ENCODE measurements at places on chromosomes 3 and 15.

DNA sequence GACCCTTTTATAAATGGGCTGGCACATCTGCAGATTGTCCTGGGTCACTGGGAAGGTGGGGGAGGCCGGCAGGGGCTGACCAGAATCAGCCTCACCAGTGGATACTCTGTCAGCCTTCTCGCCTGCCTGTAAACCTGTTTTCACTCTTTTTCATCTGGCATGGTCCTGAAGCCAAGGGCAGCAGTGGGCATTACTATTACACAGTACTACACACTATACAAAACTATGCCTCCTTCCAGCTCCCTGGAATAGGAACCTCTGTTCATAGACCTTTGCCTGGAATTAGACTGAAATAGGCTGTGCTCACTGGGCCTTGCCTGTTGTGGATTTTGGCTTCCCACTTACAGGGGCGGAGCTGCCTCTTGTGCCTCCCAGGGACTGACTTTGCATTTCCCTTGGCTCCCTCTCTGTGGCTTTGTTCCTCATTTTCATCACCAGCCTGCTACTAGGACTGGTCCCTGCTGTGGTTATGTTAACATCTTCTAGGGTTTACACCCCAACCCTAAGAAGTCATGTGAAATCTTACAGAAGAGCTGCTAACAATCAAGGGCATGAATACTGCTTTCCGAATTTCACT, 120.7 kb downstream of the FNDC3B start:
- no peak for DNase-seq

GRCh38 chr15:41891226-41891625, 2.6 kb downstream of the SPTBN5 start:
- DNase-seq, result no peak

DNA sequence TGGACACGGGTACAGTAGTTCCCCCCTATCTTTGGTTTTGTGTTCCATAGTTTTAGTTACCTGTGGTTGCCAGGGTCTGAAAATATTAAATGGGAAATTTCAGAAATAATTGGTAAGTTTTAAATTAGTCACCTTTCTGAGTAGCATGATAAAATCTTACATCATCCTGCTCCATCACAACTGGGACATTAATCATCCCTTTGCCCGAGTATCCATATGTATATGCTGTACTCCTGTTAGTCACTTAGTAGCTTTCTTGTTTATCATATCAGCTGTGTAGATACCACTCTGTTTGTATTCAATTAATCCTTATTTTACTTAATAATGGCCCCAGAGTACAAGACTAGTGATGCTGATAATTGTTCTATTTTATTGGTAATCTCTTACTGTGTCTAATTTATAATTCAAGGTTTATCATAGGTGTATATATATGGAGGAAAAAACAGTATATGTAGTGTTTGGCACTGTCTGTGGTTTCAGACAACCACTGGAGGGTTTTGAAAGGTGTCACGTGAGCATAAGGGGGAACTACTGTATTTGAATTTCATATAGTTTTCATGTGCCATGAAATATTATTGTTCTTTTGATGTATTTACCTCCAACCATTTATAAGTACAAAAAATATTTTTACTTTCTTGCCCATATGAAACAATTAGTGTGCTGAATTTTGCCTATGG, 41.4 kb downstream of the CTDSPL2 start:
- DNase-seq, result no peak

- DNase-seq, result no peak
These were observed 19.8 kb downstream of the TRPM1 start for GRCh38 chr15:31081588-31082250.

- DNase-seq, result no peak
These were observed 429.0 kb upstream of the ATP11B start for GRCh38 chr3:182364323-182364722.

- no peak for DNase-seq
These were observed 66.6 kb downstream of the LEO1 start for GRCh38 chr15:51904931-51905330.

DNA sequence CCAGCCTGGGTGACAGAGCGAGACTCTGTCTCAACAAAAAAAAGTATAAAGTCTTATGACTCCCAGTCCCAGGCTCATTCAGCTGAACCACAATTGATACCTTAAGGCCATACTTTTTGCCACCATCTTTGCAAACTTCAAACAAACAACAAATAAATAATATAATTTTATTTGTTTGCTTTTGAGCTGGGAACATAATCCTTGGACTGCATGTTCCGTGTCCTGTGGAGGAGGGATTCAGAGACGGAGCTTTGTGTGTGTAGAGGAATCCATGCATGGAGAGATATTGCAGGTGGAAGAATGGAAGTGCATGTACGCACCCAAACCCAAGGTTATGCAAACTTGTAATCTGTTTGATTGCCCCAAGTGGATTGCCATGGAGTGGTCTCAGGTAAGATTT, 238.6 kb downstream of the ADAMTSL3 start:
- DNase-seq, result no peak

DNA sequence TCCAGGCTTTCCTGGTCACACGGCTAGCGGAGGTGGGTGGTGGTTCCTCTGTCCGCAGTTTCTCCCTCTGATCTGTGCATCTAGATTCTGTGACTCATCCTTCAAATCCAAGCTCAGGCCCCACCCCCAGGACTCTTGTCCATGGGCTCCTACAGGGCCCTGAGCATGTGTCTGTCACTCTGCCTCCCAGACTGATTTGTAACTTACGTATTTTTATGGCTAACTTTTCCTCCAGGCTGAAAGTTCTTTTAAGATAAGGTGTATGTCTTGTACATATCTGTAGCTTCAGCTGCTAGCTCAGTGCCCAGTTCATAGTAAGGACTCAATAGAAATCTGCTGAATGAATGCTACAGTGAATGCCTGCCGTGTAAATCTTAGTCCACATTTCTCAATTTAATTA, 8.0 kb downstream of the ESYT3 start:
- no peak for DNase-seq

DNA sequence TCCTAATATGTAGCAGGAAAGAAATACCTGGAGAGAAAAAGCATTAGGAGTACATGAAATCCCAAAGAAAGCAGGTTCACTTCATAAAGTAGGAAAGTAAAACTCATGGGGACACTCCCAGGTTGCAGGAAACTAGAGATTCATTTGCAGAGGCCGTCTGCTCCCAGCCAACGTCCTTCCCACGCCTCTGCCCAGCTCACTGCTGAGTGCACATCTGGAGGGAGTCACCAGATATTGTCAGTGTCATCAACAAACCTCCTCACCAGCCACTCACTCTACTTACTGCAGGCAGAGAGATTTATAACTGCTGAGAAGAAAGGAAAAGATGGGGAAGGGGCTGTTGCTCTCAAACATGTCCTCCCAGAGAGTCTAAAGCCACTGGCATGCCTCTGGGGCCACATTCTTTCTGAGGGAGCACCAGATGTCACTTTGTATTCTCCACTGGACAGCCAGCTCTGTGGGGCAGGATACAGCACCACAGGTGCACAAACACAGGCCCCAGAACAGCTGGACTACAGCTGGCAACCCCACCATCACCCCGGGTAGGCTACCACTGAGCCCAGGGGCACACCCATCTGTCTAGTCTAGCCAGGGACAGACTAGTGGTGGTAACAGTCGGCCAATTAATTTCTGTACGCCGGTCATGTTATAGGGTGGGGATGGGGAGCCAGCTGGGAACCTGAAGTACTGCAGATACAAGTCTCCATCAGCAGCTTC, 64.5 kb downstream of the NPTN start:
- no peak for DNase-seq

GRCh38 chr3:97515076-97515475, 249.5 kb upstream of the ARL6 start:
- DNase-seq, result no peak

- DNase-seq, result no peak
These were observed 259.6 kb downstream of the TUSC7 start for GRCh38 chr3:116969135-116969534.

- no peak for DNase-seq
These were observed 2.0 kb upstream of the ZBTB47 start for GRCh38 chr3:42651248-42652091.

GRCh38 chr3:32859604-32860237, 41.9 kb downstream of the TRIM71 start:
- no peak for DNase-seq

GRCh38 chr3:178982137-178982536, 89.5 kb downstream of the ZMAT3 start:
- no peak for DNase-seq

DNA sequence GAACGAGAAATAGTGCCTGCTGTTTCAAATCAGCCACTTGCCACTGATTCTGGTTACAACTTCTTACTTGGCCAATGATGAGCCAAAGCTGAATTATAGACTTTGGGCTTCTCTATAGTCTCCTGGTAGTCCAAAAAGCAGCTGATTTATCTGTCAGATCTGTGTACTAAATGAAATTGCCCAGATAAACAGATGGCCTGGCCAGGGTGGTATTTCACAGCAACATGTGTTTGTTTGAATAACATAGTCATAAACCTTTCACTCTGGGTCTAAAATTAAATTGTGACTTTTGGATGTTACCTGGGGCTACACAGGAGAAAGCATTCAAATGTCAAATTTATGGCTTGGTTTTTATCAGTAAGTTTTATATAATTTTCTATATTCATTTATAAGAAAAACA, 147.0 kb downstream of the NECTIN3 start:
- DNase-seq, result no peak

DNA sequence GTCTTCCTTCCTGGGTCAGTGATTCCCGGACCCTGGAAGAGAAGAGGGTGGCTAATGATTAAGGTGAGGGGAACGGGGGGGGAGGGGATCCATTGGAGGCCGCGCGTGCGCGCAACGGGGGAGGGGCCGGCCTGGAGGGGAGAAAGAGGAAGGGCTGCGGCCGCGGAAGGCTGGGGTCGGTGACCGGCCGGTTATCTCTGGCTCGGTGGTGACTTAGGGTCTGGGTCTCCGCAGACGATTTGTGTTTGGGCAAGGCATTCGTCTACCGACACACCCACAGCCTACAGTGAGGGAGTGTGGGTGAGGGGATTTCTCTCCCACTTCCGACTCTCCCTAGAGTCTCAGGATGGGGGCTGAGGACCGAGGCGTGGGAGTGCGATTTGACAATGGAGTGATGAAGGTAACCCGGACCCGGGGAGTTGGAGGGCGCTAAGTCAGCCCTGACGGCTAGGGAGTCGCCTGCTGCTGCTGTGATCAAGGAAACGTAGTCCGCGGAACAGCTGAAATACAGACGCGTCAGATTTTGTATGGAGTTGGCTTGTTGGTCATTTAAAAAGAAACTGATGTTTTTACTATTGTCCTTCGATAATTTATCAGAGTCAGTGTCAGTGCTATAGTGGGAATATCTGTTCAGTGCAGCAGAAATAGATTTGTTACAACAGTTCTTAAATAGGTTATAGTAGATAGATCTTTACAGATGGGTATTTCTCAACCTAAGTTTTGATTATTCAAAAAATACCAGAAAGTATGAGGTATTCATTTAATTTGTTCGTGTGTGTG, 733 bp downstream of the RNF111 start:
- DNase-seq, result peak; percentile 72

DNA sequence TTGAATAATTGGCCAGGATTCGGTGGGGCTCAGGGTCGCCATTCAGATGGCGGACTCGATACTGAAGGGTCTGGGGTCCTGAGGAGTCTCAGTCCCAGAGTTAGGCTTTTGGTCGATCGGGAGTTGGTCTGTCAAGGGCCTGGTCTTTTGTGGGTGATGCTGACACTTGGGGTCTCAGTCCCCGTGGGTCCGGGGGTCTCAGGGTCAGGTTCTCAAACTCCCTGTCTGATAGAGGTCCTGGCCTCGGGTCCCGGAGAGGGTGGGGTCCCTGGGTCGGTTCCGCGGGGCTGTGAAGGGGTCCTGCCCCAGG, 467 bp downstream of the NCKIPSD start:
- DNase-seq, result no peak

DNA sequence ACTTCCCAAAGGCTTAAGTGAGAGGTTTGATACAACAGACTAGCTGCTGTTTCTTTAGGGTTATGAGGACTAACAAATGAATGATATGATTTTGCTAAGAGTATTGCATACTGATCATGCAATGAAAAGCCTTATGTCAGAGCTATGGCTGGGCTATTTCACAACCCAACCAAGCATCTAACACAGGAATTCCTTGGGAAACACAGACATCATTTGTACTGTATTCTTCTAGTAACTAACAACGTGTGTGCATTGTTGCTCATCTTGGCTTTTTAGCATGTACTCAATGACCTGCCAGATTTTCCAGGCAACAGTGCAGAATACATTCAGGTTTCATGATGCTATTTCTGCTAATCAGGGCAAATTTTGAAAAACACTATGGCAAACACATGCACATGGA, 19.3 kb downstream of the PDZRN3 start:
- DNase-seq, result no peak

DNA sequence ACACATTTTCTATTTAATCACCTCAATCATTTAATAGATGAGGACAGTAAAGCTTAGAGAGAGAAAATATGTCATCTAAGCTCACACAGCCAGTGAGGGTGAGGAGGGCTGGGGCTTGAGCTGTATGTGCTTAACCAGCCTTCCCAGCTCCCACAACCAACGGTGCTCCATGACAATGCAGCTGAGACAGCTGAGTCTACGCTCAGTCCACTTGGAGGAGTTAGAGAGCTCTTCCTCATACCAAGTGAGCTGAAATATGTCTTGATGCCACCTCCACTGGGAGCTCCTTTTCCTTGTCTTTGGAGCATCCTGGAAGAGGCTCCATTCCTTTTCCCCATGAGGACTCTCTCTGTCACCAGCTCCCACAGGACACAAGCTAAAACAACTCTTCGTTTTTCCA, 9.3 kb downstream of the HOMER2 start:
- no peak for DNase-seq

DNA sequence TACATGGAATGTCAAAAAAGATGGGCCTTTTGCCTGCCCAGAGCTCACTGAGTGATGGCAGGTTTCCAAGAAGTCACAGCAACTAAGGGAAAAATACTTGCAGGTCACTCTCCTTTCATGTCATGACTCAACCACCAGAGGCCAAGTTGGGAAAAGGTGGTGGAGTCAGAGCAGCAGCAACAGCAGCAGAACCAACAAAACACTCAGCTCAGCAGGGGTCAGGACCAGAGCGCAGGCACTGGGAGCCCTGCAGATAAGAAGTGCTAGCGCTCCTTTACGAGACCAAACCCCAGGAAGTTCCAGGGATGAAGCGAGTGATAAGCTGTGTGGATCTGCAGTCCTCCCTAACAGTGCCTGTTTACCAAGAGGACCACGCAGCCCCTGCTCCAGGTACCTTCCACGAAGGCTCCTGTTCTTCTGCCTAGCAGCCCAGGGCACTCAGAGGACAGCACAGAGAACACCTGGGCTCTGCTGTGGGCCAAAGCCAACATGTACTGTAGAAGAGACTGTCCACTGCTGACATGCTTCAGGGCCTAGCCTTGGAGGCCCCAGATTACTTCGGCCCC, 26.0 kb downstream of the POC1A start:
- no peak for DNase-seq

- DNase-seq, result no peak
These were observed 45.9 kb upstream of the AP4E1 start for GRCh38 chr15:50862553-50862952.

DNA sequence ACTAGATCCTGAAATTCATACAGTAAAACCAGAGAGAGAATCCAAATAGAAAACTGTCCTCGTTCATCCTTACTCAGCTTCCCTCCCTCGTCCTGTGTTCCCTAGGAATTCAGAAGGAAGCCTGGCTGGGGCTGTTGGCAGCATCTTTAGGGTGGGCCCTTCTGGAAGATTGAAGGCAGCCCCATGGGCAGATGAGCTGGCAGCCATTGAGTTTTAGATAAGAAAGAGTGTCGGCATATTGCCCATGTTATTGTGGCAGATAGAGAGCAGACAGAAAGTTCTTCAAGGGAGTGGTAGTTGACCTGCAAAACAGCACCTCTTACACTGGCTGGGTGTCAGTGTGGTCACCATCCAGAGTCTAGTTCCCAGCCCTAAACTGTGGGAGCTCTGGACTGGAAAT, 23.5 kb downstream of the TMOD2 start:
- DNase-seq, result no peak

GRCh38 chr15:27017168-27017809, 46.3 kb downstream of the GABRG3 start:
- DNase-seq, result peak; percentile 88

GRCh38 chr3:108804966-108805365, 17.6 kb upstream of the TRAT1 start:
- no peak for DNase-seq
